Adipocyte (in vitro differentiated cells): ENCODE measurements at places on chromosomes 5 and 9.

- no peak for DNase-seq
These were observed 460.7 kb upstream of the MEF2C start for GRCh38 chr5:89343666-89344065.

DNA sequence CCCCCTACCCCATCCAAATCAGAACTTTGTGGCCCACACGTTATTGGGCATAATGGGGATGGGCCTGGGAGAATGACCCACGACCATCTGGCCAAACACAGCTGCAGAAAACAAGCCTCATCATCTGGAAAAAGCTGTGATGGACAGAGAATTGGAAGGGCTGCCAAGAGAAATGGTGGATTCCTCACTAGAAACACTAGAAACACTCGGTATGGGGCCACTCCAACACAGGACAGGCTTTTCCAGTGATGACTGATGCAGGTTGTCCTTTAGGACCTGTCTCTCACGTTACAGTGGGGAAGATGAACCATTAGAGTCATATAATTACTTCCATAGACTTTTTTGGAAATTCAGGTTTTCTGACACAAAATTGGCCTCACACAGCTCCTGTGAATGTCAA, 172.4 kb upstream of the TARS1 start:
- DNase-seq = no peak

- no peak for DNase-seq
These were observed 256.5 kb upstream of the FBXL7 start for GRCh38 chr5:15243301-15244020.

DNA sequence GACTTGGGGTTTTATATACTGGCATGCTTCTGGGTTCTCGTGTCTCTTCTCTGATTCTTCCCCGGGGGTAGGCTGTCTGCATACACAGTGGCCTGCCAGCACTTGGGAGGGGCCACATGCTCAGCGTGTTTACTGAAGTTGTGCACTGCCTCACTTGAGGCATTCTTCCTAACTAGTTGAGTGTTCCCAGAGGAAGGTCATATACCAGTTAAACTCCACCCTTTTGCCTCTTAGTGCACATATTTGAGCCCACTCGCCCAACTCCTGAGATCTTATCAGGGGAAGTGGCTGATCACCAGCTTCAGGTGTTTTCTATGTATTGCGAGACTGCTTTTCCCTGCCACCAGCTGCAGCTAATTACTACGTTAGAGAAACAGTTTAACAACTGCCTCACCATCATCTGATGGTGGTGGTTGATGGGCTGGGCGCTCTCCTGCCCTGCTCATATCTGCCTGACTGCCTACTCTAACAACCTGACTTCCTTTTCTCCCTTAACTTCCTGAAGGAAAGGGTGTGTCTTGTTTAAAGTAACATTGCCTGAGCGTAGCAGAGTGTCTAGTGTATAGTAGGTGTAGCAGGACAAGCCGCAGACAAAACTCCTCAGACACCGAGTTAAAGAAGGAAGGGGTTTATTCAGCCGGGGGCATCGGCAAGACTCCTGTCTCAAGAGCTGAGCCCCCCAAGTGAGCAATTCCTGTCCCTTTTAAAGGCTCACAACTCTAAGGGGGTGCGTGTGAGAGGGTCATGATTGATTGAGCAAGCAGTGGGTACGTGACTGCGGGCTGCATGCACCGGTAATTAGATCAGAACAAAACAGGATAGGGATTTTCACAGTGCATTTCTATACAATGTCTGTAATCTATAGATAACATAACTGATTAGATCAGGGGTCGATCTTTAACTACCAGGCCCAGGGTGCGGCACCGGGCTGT, 60.1 kb upstream of the CLINT1 start:
- peak; percentile 47 for DNase-seq

DNA sequence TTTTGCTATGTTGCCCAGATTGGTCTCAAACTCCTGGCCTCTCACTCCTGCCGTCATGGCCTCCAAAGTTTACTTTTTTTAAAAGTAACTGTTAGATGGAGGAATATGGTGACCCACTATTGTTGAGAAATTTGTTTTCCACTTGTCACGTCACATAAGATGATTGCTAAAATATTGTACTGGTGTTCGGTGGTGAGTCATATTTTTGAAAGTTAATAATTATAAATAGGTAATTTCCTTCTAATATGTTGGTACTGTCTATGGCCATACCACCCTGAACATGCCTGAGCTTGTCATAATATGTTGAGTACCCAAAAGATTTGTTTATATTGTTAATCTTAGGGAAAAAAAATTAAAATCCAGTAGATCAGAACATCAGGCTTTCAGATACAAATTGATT, 22.6 kb downstream of the RMI1 start:
- DNase-seq = no peak

DNA sequence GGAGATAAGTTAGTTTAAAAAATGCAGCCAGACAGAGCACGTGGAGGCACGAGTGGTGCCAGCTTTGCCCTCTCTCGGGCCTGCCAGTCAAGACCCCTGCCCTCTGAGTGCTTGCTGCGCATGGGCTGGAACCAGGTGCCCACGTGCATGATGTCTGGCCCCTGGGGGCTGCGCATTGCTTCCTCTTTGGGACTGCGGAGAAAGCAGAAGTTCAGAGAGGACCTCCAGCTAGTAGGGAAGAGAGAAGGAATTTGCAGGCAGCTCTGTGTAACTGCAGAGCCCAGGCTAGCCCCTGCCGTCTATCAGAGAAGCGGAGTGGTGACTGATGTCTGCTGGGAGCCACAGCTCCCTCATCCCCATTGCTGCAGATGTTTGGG, 9.7 kb upstream of the RNU6ATAC start:
- DNase-seq = no peak

DNA sequence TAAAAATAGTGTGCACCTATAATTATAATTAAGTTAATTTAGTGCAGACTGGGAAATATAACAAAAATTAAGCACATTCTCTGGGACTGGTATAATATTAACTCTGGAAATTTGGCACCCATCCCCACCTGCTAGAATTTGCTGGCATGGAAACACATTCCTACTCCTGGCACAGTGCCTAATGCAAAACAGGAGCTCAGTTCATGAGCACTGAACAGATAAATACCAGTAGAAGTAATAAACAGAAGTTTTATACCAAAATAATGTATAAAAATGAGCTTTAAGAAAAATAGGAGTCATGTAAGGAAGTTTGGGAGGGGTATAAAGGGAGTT, 23.7 kb upstream of the NPR3 start:
- peak; percentile 53 for DNase-seq

- DNase-seq = no peak
These were observed 1.5 kb downstream of the C9orf40 start for GRCh38 chr9:74951107-74951720.

DNA sequence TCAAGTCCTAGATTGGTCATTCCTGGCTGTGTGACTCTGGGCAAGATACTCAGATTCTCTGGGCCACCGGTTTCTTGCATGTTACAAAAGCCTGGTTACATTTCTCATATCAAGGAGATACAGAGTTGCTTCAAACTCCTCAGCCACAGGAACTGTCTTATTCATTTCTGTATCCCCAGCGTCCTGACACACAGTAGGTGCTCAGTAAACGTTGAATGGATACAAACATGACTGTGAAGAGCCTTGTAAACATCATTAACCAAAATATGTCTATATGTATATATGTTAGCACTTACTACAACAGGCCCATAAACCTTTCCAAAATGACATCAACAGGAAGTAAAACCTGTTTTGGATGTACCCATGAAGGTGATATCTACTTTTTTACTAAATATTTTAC, 1.6 kb downstream of the CLTB start:
- DNase-seq = no peak

GRCh38 chr5:143179126-143179740, 224.3 kb downstream of the NR3C1 start:
- DNase-seq = no peak

DNA sequence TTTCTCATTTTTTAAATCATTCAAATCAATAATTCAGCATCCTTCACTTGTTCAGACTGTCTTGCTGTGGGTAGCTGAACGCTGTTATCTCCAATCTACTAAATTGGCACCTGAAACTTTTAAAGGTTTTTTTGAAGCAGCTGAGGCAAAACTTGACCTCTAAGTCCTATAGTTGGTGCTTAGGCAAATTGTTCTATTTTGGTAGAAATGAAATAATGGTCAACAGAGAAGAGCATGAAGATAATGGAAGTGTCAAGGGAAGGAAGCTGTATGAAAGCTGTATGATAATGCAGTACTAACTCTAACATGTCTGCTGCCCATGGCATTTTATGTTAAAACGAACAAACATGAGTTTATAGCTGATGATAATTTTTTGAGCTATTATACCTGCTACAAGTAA, 138.0 kb downstream of the GDNF start:
- DNase-seq = no peak

DNA sequence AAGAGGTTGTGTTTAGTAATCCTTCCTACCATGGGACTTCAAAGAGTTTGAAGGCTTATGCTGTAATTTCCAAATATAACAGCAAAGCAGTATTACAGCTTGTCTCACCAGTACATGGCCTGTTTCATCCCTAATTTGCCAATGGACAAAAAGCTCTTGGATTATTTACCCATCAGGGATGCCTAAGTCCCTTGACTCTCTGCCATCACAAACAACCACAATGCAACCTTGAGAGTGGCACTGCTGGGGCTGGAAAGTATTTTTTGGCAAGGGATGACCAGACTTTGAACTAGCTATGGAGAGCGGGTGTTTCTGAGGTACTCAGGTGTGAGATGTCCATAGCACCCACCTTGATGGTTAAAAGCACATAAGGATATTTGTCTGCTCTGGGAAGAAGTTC, 9.1 kb downstream of the MAMDC2 start:
- DNase-seq = no peak

- DNase-seq = no peak
These were observed 79.2 kb upstream of the HSPA9 start for GRCh38 chr5:138654281-138654867.

GRCh38 chr9:18771763-18772162, 261.2 kb downstream of the SAXO1 start:
- DNase-seq = no peak

DNA sequence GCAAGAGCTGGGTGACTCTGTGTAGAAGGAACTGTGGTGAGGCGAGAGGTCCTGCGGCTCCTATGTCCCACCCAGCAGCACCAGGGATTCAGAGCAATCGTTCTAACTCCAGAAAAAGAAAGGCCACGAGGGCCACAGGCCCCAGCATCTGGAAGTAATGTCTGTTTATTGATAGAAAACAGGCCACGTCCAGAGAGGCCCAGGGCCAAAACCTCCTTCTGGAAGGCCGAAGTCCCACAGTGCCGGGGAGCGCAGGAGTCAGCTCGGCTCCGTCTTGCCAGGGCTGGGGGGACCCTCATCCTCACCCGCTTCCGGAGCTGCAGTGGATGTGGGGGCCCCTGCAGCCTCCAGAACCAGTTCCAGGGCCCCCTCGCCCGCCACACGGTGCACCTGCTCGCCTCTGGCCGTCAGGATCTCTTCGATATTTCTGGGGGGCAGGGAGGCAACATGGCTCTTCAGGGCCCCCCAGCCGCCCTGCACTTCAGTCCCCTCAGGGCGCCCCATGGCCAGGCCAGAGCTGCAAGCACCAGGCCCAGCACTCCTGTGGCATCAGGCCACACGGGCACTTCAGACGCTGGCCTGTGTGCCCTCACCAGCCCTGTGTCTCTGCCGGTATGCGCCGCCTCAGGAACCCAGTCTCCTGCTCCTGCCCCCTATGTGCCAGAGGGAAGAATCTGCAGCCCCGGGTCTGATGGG, 1.6 kb downstream of the DNLZ start:
- no peak for DNase-seq

DNA sequence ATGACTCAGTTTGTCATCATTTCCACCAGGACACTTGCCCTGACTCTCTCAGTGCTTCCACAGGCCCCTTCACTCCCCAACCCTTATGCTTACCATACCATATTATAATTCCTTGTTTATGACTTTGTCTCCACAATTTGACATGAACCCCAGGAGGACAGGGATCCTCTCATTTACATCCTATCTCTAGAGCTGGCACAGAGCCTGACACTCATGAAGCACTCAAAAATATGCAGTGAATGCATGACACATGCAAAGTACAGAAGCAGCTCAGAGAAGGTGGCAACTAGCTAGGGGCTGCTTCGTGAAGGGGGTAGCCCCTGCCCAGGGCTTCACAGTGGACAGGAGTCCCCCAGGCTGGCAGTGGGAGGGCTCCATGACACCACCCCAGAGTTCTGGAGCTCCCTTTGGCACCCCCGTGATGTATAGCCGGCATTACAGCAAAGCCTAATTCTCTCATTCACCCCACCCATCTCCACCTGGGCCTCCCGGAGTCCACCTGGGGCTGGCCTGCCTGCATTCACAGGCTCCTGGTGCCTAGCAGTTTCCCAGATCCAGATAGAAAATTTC, 112.0 kb upstream of the SPOCK1 start:
- no peak for DNase-seq

DNA sequence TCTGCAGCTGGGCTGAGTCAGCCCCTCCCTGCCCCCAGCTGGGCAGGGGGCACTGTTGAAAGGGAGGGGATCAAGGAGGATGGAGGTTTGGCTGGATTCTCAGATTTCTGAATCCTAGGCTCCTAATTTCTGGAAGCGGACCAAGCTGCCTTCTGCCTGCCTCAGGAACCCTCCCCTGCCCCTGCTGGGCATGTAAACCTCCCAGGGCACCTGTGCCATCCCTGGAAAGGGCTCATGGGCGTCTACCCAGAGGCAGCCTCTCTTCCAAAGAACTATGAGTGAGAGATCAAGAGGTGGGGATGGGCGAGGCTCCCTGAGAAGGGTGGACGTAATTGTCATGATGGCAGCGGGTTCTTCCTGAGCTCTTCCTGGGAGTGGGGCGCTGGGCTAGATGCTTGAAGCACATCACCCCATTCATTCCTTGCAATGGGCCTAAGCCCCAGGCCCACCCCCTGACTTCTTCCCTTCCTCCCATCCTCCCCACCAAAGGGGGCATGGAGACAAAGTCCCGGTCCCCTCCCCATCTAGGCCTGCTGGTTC, 21.6 kb downstream of the CSF1R start:
- DNase-seq = no peak

- DNase-seq = no peak
These were observed 245.9 kb downstream of the FSTL4 start for GRCh38 chr5:133366438-133366837.

- no peak for DNase-seq
These were observed 349.9 kb downstream of the SH3GL2 start for GRCh38 chr9:17928768-17929167.

DNA sequence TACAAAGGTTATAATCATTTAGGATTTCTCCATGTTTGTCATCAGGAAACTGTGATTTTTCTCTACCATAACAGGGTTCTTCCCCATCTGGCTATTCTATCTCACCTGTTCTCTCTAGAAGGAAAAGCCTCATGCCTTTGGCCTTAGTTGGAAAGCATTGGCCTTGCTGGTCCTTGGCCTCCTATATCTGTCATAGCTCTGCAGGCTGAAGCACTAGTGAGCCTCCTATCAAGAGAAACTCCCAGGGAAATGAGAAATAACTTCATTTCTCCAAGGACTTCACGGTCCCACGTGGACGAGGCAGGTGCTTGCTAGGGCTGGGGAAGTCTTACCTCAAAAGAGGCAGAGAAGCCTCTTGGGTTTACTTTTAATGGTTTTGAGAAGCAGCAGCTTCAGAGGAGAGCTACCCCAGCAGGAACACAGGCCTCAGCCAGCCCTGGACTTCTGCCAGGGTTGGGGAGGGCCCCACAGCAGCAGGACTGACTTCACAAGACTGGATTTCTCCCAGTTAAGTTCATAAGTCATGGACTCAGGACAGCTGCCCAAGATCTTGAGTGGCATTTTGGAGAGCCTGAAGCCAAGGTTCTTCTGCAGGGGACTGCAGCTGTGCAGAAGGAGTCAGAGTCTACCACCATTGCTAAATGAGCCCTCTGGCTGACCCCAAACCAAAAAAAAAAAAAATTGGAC, 15.8 kb upstream of the PSAT1 start:
- peak; percentile 91 for DNase-seq
